Activated B cell treated with CpG ODN at 0.5 μM for 24 hours (primary cell): ENCODE measurements at places on chromosomes 2 and 18. TPM values are rescaled to one million over a fixed set of nuclear protein-coding genes. Genes with fewer than 3 reads are reported as not detected.

DNA sequence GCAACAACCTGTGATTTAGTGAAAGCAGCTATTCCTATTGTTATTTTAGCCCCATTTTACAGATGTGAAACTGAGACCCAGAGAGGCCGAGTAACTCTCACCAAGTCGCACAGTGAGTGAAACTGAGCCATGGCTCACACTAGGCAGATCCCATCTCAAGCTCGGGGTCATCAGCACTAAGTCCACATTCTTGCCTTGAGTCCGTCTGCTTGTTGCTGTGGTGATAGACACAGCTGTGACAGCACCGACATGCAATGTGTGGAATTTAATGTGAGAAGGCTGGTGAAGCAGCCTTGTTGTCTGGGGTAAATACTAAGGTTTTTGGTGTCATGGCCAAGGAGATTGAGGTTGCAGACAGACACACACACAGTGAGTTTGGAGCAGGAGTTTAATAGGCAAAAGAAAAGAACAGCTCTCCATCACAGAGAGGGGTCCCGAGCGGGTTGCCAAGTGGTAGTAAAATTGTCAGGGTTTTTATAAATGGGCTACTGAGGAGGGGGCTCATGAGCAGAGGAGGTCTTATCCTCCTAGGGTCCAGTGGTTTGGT is 40.2 kb upstream of the GMCL1 start:
- H3K4me3 ChIP-seq = peak overlapping the region; percentile 21
- H3K27ac ChIP-seq = peak overlapping the region; percentile 37
- DNase-seq = no peak
- peaks cover 41% of the 10 kb centered on the region for H3K4me1 ChIP-seq
- H3K27me3 ChIP-seq = no peaks in the 10 kb centered on the region

- H3K27ac ChIP-seq = no peak overlapping the region
- no peak overlapping the region for H3K4me3 ChIP-seq
- H3K27me3 ChIP-seq = peaks cover 5% of the 10 kb centered on the region
- no peak for DNase-seq
- H3K36me3 ChIP-seq = no peaks in the 10 kb centered on the region
- H3K4me1 ChIP-seq = no peaks in the 10 kb centered on the region
Observed at GRCh38 chr18:59779979-59780378, 82.8 kb upstream of the CCBE1 start.

GRCh38 chr2:219107758-219108157 is 47.0 kb upstream of the IHH start:
- no peaks in the 10 kb centered on the region for H3K27me3 ChIP-seq
- H3K27ac ChIP-seq = no peak overlapping the region
- peaks cover 2% of the 10 kb centered on the region for H3K4me1 ChIP-seq
- H3K4me3 ChIP-seq = no peak overlapping the region

- DNase-seq = no peak
- peaks cover 4% of the 10 kb centered on the region for H3K36me3 ChIP-seq
- H3K4me1 ChIP-seq = no peaks in the 10 kb centered on the region
- H3K27ac ChIP-seq = no peak overlapping the region
Observed at GRCh38 chr2:39568561-39569006, 97.1 kb upstream of the TMEM178A start.

GRCh38 chr2:41546031-41546430 is 501.8 kb upstream of the PKDCC start:
- H3K4me3 ChIP-seq = no peak overlapping the region
- H3K4me1 ChIP-seq = no peaks in the 10 kb centered on the region
- H3K36me3 ChIP-seq = no peaks in the 10 kb centered on the region
- H3K27ac ChIP-seq = no peak overlapping the region
- no peak for DNase-seq
- H3K27me3 ChIP-seq = no peaks in the 10 kb centered on the region

GRCh38 chr2:84882414-84882738 is 1.5 kb upstream of the TRABD2A start:
- H3K4me3 ChIP-seq = peak overlapping the region; percentile 94
- peaks cover 45% of the 10 kb centered on the region for H3K4me1 ChIP-seq
- H3K36me3 ChIP-seq = peaks cover 2% of the 10 kb centered on the region
- no peak for DNase-seq
- no peaks in the 10 kb centered on the region for H3K27me3 ChIP-seq
- H3K27ac ChIP-seq = peak overlapping the region; percentile 93

GRCh38 chr2:172342078-172342477 is 85.3 kb upstream of the ITGA6 start:
- no peaks in the 10 kb centered on the region for H3K36me3 ChIP-seq
- DNase-seq = no peak
- no peak overlapping the region for H3K4me3 ChIP-seq
- peaks cover 14% of the 10 kb centered on the region for H3K4me1 ChIP-seq

DNA sequence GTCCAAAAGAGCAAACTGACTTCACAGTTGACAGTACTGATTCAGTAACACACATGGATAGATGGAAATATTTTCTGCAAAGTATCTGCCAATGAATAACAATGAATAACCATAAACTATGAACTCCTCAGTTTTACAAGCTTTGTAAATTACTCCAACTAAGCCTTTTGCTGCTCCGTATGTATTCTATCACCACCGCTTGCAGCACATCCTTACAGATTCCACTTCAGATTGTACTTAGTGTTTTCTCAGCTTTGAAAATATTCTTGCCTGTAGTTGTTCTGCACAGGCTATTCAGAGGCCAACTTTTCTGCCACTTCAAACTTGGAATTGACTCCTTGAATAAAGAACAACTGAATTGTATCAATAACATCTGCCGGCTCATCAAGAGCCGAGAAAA is 36.2 kb downstream of the TLK1 start:
- H3K36me3 ChIP-seq = peaks cover 5% of the 10 kb centered on the region
- H3K4me1 ChIP-seq = peaks cover 72% of the 10 kb centered on the region
- no peak overlapping the region for H3K4me3 ChIP-seq
- no peak for DNase-seq
- H3K27ac ChIP-seq = no peak overlapping the region
- H3K27me3 ChIP-seq = no peaks in the 10 kb centered on the region

The RABL2A gene
- 39.8 and 47.1 TPM in 2 replicates for total RNA-seq

DNA sequence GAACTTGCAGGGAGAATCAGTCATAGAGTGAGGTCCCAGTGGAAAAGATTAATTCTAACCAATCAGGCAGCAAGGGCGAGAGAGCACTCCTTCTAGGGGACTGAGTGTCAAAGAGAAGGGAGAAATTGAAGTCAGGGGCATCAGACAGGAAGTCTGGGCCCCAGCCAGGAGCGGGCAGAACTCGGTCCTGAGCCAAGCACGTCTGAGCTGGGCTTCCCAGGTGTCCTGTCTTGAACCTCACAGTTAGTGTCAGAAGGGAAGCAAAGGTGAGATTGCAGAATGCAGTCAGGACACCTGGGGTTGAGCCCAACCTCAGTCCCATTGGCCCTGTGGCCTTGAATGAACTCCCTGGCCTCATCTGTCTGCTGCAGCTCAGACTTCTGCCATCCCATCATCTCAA is 220.9 kb downstream of the SMAD2 start:
- no peaks in the 10 kb centered on the region for H3K36me3 ChIP-seq
- H3K4me3 ChIP-seq = no peak overlapping the region
- peaks cover 7% of the 10 kb centered on the region for H3K4me1 ChIP-seq
- no peak for DNase-seq
- peaks cover 1% of the 10 kb centered on the region for H3K27me3 ChIP-seq

The SLC8A1 gene
- 0.04 TPM in 1 of 2 replicates, not detected in the other for total RNA-seq

The MYO5B gene
- 0.49 and 0.51 TPM in 2 replicates for total RNA-seq

DNA sequence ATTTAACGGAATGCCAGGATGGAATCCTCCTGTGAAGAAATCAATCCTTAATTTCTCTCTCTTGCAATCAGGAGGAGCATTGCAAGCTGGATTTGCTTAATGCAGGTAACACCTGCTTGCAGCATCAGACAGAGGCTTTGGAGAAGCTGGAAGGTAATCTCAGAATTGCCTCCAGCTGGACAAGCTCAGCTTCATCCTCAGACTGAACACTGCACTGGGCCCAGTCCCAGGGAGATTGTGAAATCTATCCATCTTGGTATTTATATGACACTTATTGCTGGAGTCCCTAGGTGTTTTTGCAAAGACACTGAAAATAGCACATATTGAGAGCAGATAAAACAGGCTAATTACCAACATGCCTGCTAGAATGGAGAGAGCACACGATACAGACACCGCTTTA is 179.4 kb upstream of the SESTD1 start:
- H3K36me3 ChIP-seq = no peaks in the 10 kb centered on the region
- no peak overlapping the region for H3K27ac ChIP-seq
- H3K27me3 ChIP-seq = peaks cover 35% of the 10 kb centered on the region
- H3K4me3 ChIP-seq = no peak overlapping the region
- H3K4me1 ChIP-seq = peaks cover 2% of the 10 kb centered on the region
- no peak for DNase-seq

- H3K4me1 ChIP-seq = peaks cover 15% of the 10 kb centered on the region
- H3K27me3 ChIP-seq = peaks cover 12% of the 10 kb centered on the region
- no peak for DNase-seq
- no peak overlapping the region for H3K4me3 ChIP-seq
- H3K27ac ChIP-seq = no peak overlapping the region
Observed at GRCh38 chr18:10114717-10115463, 201.1 kb downstream of the VAPA start.

GRCh38 chr2:136212426-136213378 is 94.8 kb upstream of the CXCR4 start:
- peaks cover 97% of the 10 kb centered on the region for H3K4me1 ChIP-seq
- peaks cover 4% of the 10 kb centered on the region for H3K36me3 ChIP-seq
- peak overlapping the region; percentile 64 for H3K4me3 ChIP-seq

The FABP1 gene
- total RNA-seq = not detected in 2 replicates

The CLIP4 gene
- 5.7 and 5.8 TPM in 2 replicates for total RNA-seq

- no peak overlapping the region for H3K27ac ChIP-seq
- H3K36me3 ChIP-seq = no peaks in the 10 kb centered on the region
- H3K27me3 ChIP-seq = peaks cover 4% of the 10 kb centered on the region
- no peaks in the 10 kb centered on the region for H3K4me1 ChIP-seq
- no peak overlapping the region for H3K4me3 ChIP-seq
- DNase-seq = no peak
Observed at GRCh38 chr2:1923541-1923940, 179.2 kb upstream of the PXDN start.

DNA sequence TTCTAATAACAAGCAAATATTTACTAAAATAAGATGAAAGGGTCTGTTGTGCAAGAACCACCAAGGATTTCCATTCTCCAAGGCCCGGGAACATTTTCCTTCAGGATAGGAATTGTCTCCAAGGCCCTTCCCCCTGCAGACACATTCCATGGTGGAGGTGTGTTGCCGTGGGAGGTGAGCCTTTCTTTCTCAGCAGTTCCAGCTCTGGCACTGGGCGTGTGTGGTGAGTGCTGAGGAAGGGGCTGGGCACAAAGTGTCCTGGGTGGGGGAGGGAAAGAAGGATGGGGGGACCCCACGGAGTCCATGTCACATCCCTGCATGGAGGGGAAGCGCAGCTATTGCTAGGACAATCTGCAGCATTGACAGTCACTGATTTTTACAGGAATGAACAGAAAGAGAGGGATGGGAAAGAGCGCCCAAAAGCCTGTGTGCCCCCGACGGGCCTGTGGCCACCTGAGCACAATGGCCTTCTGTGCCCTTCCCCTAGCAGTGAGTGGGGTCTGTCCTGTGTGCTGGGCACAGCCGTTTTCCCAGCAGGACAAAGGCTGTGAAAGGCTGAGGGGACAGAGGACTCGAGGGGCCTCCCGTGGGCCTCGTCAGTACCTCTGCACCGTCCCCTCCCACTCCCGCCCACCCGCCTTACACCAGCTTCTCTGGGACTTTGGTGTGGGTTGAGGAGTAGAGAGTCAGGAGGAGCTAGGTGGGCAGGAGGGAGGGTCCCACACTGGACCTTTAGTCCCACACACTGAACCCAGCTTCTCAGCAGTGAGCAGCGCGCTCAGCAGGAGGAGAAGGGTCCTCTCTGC is 79.8 kb downstream of the PTGR3 start:
- no peak for DNase-seq
- H3K4me1 ChIP-seq = no peaks in the 10 kb centered on the region
- H3K36me3 ChIP-seq = no peaks in the 10 kb centered on the region
- H3K4me3 ChIP-seq = no peak overlapping the region
- no peak overlapping the region for H3K27ac ChIP-seq

DNA sequence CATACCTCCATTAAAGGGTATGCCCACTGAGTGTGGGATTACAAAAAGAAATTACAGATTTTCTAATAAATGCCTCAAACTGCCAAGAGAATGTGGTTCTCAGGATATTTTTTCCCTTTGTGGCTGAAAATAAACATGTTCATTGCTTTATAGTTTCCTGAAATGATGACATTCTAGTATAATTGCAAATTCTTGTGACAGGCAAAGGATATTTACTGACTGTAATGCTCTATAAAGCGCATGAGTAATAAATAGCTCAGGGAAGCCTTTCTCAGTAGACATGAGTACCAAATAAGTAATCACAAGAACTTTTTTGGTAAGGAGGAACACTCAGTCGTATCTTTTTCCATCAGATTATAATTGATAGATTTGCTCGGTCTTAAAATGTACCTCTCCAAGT is 72.3 kb downstream of the FTCDNL1 start:
- no peak overlapping the region for H3K27ac ChIP-seq
- H3K4me3 ChIP-seq = no peak overlapping the region
- no peak for DNase-seq
- no peaks in the 10 kb centered on the region for H3K4me1 ChIP-seq

- H3K4me3 ChIP-seq = no peak overlapping the region
- no peaks in the 10 kb centered on the region for H3K27me3 ChIP-seq
- H3K36me3 ChIP-seq = peaks cover 4% of the 10 kb centered on the region
- no peaks in the 10 kb centered on the region for H3K4me1 ChIP-seq
- H3K27ac ChIP-seq = no peak overlapping the region
Observed at GRCh38 chr2:74334931-74335333, 8.3 kb downstream of the SLC4A5 start.

GRCh38 chr2:210428393-210429179 is 48.0 kb downstream of the LANCL1 start:
- H3K4me3 ChIP-seq = no peak overlapping the region
- H3K4me1 ChIP-seq = no peaks in the 10 kb centered on the region
- DNase-seq = no peak
- no peak overlapping the region for H3K27ac ChIP-seq
- H3K36me3 ChIP-seq = peaks cover 76% of the 10 kb centered on the region
- H3K27me3 ChIP-seq = no peaks in the 10 kb centered on the region

The B4GALT6 gene
- 3.1 and 3.8 TPM in 2 replicates for total RNA-seq

The LONRF2 gene
- total RNA-seq = 0.09 and 0.17 TPM in 2 replicates

DNA sequence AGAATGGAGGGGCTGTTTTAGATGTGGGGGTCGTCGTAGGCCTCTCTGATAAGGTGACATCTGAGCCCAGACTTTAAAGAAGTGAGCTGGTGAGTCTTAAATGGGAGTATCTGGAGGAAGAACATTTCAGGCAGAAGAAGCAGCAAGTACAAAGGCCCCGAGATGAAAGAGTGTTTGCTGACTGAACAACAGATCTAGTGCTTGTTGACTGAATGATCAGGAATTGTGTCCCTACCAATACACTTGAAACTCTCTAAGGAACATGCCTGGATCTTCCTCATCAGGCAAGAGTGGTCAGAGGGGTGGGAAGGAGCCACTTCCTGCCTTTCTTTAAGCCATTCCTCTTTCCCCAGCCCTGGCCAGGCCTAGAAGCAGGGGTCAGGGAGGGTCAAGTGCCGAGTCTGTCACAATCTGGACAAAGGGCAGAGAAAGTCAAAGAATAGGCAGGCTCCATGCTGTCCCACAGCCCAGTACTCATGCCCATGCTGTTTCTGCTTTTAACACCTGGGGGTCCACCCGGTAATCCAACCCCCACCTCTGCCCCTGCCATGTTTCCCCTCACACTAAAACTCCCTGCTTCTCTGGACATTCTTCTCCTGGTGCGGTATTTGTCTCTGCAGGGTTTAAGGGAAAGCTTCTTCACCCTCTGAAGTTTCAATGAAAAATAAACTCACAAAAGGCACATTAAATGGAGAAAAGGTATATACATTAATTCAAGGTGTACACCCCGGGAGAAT is 3.0 kb upstream of the TMEM37 start:
- peaks cover 57% of the 10 kb centered on the region for H3K27me3 ChIP-seq
- no peak overlapping the region for H3K27ac ChIP-seq
- H3K36me3 ChIP-seq = no peaks in the 10 kb centered on the region
- no peak for DNase-seq
- H3K4me3 ChIP-seq = no peak overlapping the region

GRCh38 chr2:112725545-112726457 is 5.0 kb downstream of the NT5DC4 start:
- peaks cover 20% of the 10 kb centered on the region for H3K4me1 ChIP-seq
- H3K36me3 ChIP-seq = no peaks in the 10 kb centered on the region
- H3K27me3 ChIP-seq = no peaks in the 10 kb centered on the region
- H3K4me3 ChIP-seq = peak overlapping the region; percentile 72
- DNase-seq = no peak
